RWPE2 (cell line): ENCODE measurements at places on chromosomes 7 and 10.

- no peak for DNase-seq
Measured at GRCh38 chr7:40658729-40659128, 523.9 kb downstream of the SUGCT start.

DNA sequence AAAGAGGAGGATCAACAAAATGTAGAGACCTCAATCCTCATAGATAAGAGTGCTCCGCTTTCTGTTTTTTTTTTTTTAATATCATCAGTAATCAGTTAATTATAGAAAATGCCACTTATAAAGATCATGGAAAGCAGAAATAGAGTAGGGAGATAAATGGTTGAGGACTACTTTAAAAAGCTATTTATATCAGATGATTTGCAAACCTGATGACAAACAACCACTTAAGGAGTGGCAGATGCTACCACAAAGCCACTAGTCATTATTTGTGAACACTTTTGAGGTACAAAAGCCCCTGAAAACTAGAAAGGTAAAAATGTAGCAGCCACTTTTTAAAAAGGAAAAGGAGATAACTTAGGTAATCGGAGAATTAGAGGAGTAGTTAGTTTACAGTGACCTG is 99.0 kb upstream of the CYP26C1 start:
- no peak for DNase-seq

GRCh38 chr7:78218051-78218450 is 419.5 kb downstream of the PHTF2 start:
- no peak for DNase-seq

GRCh38 chr7:33970536-33970935 is 65.2 kb downstream of the BMPER start:
- DNase-seq: no peak

GRCh38 chr7:114426824-114427223 is 12.2 kb downstream of the FOXP2 start:
- no peak for DNase-seq

DNA sequence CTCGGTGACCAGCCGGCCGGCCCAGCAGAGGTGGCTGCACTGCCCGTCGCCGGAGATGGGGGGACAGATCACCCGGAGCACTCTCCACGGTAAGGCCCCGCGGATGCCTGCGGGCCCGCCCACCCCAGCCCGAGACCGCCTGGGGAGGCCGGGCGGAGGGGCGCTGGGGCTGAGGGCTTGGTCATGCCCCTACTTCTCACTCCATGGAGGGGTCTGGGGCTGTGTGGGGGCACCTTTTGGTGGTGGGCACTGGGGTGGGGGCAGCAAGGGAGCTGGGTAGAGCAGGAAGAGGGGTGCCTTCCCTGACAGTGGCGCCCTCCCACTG is 61.8 kb downstream of the NEURL1 start:
- DNase-seq: no peak

GRCh38 chr7:144391823-144392255 is 11.7 kb downstream of the NOBOX start:
- no peak for DNase-seq

GRCh38 chr10:79403441-79404230 is 41.8 kb downstream of the ZCCHC24 start:
- DNase-seq: no peak

- DNase-seq: no peak
Measured at GRCh38 chr7:48443051-48443450, 271.8 kb downstream of the ABCA13 start.

GRCh38 chr10:102643336-102644065 is 778 bp upstream of the TRIM8 start:
- DNase-seq: no peak

GRCh38 chr10:130368761-130369560 is 232.8 kb downstream of the GLRX3 start:
- no peak for DNase-seq

DNA sequence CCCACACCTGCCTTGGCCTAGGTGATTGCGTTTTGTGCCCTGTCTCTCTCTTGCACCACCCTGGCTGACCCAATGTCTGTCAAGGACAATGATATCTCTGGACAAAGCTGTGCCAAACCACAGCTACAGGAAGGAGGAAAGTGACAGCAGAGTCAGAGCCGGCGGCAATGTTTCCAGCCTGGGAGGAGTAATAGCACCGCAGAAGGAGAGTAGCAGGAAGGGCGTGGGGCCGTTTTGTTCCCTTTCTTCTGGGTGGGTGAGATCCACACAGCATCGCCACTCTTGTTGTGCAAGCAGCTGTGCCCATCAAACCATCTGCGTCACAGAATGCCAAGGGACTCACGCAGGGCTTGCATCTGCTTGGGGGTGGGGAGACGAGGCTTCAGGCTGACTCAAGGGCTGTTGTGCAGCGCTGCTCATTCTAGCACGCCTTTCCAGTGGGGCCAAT is 341.6 kb upstream of the AUTS2 start:
- DNase-seq: no peak

- DNase-seq: no peak
Measured at GRCh38 chr7:90536449-90536848, 59.7 kb upstream of the CDK14 start.

- no peak for DNase-seq
Measured at GRCh38 chr10:101066146-101066895, 4.5 kb downstream of the KAZALD1 start.

- no peak for DNase-seq
Measured at GRCh38 chr7:144063710-144064109, 5.9 kb upstream of the OR2A25 start.

- DNase-seq: no peak
Measured at GRCh38 chr10:124099604-124100003, 6.2 kb upstream of the CHST15 start.

DNA sequence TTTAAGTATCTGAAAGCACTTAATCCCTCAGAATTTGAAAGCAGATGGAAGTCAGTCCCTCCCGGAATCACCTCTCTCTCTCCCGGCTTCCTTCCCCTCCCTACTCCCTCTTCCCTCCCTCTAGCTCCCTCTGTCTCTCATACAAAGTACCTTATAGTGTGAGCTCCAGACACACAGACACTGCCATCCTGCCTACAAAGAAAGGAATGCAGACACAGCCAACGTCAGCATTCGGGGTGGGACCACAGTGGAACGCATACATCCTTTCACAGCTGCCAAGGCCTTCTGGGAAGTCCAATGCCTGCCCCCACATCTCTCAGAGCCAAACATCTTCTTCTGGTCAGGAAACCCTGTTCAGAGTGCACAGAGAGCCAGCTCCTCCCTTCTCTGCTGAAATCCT is 9.3 kb downstream of the NOD1 start:
- DNase-seq: no peak

DNA sequence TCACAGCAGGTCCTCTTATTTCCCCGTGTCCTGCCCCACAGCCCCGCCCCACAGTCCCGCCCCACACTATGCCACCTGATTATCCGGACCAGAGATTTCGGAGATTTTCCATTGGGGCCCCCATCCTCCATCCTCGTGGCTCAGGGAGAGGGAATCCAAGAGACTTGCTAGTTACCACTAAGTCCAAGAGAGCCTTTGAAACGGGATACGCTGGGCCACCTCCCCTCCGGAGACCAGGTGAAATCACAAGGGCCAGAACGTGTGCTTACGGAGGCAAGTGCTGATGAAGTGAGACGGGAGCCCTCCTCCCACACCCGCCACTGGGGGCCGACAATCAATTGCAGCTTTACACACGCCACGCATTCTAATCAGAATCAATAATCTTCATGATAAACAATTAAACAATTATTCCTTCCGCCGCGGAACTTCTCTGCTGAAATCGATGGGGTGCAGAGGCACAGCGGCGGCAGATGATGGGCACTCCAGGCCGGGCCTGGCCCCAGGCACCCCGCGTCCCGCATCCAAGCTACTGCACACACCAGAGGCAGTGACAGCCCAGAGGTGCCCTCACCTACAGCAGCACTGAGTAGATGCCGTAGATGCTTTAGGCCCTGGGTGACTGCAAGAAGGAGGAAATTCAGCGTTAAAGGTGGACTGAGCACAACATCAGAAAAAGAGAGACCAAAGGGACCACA is 534.0 kb upstream of the FOXK1 start:
- no peak for DNase-seq

DNA sequence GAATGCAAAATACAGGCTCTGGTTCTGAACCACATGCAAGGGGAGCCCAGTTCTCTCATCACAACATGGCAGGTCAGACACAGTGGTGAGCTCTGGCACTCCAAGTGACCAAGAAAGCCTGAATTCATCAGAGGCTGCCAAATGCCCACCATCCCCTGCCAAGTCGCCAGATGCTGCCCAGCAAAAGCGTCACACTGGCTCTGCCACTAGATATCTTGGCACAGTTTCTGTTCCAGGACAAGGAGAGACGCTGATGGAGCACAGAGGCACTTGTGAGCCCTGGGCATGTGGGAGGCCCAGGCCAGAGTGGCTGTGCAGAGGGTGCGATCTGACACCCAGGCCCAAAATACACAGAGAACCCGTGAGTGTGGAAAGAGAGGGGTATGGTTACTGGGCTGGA is 57.8 kb downstream of the GAD2 start:
- no peak for DNase-seq

DNA sequence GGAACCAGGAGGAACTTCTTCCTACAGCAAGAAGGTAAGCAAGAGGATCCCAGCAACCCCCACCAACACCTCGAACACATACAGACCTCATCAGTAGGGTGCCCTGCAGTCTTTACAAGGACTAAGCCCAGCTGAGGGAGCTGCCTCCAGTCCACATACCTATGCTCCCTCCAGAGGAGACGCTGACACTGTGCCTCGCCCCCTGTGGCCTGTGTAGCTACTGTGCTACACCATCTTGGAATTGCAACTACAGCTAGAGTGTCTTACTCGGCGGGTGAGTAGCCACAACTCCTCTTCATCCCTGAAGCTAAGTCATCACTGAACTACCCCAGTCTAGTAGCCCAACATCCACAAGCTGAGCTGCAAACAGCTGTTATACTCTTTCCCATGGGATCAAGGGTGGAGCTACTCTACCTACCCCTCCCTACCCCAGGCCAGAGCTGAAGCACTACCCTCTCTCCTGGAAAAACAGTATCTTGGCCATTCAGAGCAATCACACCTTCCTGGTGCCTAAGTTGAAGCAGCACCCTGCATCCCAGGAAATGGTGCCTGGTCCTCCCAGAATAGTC is 42.2 kb upstream of the CAMK2B start:
- no peak for DNase-seq
